Activated naive CD4-positive, alpha-beta T cell (primary cell): ENCODE measurements at places on chromosomes 1 and 21.

- no peak for DNase-seq
Measured at GRCh38 chr21:38992737-38993136, 187.0 kb downstream of the ETS2 start.

DNA sequence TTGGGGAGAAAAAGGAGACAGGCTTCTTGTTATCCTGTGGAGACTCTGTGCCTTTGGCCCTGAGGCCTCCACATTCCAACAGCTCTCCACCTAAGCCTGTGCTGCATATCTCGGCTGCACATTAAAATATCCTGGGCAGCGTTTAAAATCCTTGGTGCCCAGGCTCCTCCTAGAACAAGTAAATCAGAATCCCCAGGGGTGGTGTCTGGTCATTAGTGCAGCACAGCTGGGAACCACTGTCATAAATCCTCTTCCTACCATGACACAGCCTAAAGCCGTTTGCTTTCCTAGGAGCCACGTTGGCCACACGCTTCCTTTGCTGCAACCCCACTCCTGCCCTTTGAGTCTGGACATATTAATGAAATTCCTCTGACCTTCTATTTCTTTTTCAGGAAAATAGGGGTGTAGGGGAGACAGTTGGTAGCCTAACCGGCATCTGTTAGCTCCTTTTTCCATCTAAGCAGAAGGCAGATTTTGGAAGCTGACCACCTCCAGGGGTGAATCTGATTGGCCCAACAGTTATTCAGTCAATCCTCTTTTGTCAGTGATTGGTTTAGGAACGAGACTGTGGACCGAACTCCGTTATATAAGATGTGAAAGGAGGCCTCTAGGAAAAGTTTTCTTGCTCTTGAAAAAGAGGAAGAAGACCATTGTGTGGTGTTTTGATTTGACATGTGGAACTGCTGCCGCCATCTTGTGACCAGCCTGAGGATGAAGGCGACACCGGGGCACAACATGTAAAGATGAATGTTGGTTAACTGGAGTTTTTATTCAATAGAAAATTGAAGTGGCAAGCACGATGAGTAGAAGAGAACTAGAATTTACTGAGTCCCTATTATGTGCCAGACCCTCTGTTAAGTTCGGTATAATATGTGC lies 41.9 kb downstream of the JUN start:
- no peak for DNase-seq

DNA sequence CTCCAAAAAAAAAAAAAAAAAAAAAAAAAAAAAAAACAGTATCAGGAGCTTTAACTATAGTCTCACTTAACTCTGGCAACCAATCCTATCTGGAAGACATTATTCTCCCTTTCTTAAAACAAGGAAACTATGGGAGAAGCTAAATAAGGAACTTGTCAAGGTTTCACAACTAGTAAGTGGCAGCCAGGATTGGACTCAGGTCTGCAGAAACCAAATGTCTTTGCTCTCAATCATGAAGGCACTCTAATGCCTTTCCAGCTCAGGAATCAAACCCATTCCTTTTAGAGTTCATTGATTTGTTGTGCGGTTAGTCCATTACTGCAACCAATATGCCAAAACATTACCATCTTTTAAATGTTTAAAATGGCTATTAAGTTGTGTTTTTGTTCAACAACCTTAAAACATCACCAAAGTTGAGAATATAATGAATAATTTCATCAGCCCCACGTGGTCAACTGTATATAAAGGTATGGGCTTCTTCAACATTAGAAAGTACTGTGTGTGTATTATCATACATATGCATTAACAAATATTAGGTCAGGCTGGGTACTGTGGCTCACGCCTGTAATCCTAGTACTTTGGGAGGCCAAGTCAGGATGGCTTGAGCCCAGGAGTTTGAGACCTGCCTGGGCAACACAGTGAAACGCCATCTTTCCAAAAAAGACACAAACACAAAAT lies 1.5 kb downstream of the EPRS1 start:
- no peak for DNase-seq

GRCh38 chr1:248697907-248698306 lies 4.7 kb downstream of the OR14I1 start:
- DNase-seq: no peak
